Neural crest cell (in vitro differentiated cells): ENCODE measurements at places on chromosomes 7 and 10.

GRCh38 chr7:57328457-57328856 lies 121.5 kb upstream of the ZNF716 start:
- no peak for DNase-seq

DNA sequence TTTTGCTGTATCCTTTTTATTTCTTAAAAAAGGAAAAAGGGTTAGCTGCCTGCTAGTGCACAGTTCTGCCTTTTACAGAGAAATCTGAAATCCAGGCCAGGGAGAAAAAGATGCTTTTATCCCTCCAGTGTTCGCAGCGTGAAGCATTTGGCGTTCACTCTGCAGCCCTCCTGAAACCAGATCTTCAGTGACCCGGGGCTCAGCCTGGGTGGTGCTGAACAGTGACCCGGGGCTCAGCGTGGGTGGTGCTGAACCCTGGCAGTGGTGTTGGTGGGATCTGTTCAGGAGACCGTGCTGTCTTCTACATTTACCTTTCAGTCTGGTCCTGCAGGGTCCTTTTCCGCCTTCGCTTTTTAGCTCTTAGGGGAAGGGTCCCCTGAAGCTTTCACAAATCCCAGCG lies 164.7 kb upstream of the KLF6 start:
- DNase-seq = no peak

GRCh38 chr10:74011017-74011416 lies 13.1 kb downstream of the VCL start:
- DNase-seq = no peak

- no peak for DNase-seq
Measured at GRCh38 chr7:108452707-108453106, 3.5 kb downstream of the NRCAM start.

- no peak for DNase-seq
Measured at GRCh38 chr7:27941522-27941921, 201.6 kb downstream of the TAX1BP1 start.

GRCh38 chr7:12314199-12314598 lies 89.5 kb downstream of the VWDE start:
- DNase-seq = no peak

- DNase-seq = no peak
Measured at GRCh38 chr7:35004531-35005095, 32.7 kb downstream of the DPY19L1 start.
